ENCODE measurements at places on chromosomes 5 and 9.

DNA sequence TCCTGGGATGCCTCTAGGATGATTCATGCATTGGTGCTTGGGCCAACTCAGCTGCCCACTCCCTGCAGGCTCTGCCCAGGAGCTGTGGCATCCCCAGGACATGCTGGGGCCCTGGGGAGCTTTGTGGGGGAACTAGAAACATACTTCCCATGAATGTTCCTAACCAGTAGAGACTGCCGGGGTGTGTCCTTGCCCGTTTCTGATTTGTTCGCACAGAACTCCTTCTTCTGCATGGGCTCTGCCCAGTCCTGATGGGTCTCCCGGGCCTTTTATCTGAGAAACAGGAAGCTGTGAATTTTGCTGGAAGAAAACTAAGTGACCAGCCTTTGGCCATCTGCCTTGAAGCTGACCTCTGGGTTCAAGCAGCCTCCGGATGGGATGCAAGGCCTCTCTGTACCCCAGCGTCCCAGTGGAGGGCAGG is 71.6 kb upstream of the RNU6ATAC start:
- no peak for DNase-seq

GRCh38 chr5:72125941-72126620 is 18.8 kb downstream of the MAP1B start:
- DNase-seq, result no peak

DNA sequence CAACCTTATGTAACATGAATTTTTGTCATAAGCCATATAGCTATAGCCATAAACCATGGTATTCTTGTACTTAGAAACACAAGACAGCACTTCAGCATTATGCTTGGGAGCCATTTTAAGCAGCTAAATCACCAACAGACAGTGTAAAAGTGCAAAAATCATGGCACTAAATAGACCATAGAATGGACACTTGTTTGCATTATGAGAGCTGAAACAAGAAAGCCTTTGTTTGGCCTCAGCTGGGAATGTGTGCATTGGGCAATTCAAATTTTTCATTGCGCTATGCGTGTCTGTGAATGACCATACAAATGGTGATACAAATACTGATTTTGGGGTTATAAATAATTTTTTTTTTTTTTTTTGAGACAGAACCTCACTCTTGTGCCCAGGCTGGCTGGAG is 23.7 kb downstream of the KDM4C start:
- no peak for DNase-seq

GRCh38 chr9:93690618-93691017 is 114.2 kb downstream of the PHF2 start:
- no peak for DNase-seq

GRCh38 chr9:130872093-130872492 is 24.5 kb downstream of the QRFP start:
- DNase-seq, result no peak

- DNase-seq, result no peak
Observed at GRCh38 chr9:20041697-20042081, 252.9 kb upstream of the SLC24A2 start.

DNA sequence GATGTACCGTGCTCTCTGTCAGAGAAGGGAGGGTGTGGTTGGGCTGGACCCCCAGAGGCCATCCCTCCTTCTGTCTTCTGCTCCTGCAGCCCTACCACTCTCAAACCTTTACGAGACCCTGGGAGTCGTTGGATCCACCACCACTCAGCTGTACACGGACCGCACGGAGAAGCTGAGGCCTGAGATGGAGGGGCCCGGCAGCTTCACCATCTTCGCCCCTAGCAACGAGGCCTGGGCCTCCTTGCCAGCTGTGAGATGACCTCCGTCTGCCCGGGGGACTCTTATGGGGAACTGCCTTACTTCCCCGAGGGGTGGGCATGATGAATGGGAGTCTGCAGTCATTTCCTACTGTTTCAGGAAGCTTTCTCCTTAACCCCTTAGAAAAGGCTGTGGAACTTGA is 17.5 kb downstream of the TGFBI start:
- no peak for DNase-seq

DNA sequence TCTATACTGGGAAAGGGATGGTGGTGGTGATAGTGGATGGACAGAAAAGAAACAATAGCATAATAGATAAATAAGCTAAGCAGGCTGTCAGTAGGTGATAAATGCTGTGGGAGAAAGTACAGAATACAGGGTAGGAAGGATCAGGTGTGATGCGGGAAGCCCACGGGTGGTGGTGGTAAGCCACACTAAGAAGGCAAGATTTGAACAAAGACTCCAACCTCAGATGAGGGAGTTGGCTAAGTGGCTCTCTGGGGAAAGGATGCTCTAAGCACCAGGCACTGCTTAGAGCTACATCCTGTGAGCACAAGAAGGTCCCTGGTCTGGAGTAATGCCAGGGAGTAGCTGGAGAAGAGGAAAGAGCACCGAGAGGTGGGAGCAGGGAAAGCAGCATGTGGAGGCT is 151.6 kb upstream of the KLF9 start:
- no peak for DNase-seq

DNA sequence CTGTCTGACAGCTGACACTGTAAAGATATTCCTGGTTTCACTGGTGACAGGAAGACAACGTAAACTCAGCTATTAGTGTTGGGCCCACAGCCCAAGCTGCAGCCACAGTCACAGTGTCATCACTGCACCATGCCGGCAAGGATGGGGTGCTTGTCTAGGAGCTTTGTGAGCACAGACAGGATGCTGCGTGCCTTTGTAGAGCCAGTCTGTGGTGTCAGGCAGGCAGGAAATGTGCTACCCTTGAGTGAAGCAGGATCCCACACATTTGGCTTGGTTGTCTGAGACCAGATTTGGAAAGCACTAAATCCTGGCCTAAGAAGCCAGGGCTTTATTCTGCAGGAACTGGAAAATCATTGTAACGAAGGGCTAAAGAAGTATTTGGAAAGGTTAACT is 121.6 kb upstream of the ADAMTS16 start:
- no peak for DNase-seq

- DNase-seq, result no peak
Observed at GRCh38 chr9:137789295-137789895, 88.2 kb upstream of the CACNA1B start.

DNA sequence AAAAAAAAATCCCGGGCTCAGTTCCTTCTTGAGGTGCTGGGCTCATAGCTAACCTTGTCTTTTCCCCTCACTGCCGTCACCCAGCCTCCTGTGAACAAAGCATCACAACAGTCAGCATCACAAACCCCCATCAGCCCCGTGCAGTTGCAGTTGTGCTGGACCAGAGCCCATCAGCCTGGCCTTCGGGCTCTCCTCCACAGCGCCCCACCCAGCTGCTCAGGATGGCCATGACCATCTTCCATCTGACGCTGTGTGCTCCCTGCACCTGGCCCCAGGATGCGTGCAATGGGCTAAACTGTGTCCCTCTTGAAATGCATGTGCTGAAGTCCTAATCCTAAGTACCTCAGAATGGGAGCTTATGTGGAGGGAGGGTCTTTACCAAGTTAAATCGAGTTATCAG is 48.1 kb downstream of the NSUN2 start:
- no peak for DNase-seq

- no peak for DNase-seq
Observed at GRCh38 chr5:170105642-170106611, at the start of gene FOXI1. Gene FOXI1 (plus strand): TSS chr5:170105897. CDS start chr5:170105958, 61 bp downstream.

GRCh38 chr9:14220256-14220655 is 93.7 kb downstream of the NFIB start:
- DNase-seq, result no peak

GRCh38 chr5:2158109-2158508 is 275.4 kb upstream of the IRX4 start:
- no peak for DNase-seq

DNA sequence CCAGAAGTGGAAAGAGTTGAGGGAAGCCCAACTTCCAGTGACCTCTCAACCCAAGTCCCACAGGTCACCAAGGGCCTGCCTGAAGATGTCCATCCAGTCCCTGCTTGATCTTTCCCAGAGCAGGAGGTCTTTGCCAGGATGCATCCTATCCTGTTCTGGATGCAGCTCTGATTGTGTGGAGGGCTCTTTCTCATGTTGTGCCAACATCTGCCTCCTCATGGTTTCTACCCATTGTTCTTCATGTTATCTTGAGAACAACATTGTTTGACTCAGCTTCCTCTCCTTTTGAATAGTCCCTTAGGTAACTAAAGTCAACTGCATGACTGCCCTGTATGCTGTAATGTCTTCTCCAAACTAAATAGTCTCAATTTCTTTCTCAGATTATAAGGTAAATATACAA is 169.3 kb downstream of the CCDC192 start:
- no peak for DNase-seq

DNA sequence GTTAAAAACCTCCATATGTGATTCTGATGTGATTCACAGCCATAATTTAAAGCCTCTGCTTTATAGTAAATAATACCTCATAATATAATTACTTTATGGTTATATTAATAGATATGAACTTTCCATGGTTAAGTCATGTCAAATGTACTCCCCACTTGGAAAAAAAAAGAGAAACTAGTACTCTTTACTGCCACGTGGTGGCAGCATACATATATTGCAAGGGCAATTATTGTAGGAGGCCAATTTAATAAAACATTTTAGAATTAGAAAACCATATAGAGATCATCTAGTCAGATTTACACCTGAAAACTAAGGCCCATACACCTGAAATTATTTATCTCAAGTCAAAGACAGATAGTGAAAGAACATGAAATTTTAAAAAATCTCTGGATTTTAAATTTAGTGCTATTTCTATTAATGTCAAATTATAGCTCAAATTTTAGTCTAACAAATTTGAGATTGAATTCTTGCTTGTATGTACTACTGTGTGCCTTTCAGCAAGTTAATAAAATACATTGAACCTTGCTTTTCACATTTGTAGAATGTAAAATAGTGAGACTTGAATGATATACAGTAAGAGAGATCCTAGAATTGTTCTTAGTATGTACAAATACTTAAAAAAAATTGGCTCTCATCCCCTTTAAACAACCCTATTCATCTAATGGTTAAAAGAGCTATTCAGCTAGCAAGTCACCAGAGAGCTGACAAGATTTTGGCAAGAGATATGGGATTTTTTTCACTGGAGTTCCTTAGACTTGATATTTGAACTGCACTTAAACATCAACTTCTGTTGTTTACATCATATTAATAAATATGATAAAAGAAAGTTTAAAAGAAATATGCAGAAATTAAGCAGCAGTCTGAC is 603.8 kb downstream of the TLE4 start:
- DNase-seq, result no peak

GRCh38 chr5:132428147-132428482 is 58.6 kb downstream of the SLC22A5 start:
- DNase-seq, result no peak

DNA sequence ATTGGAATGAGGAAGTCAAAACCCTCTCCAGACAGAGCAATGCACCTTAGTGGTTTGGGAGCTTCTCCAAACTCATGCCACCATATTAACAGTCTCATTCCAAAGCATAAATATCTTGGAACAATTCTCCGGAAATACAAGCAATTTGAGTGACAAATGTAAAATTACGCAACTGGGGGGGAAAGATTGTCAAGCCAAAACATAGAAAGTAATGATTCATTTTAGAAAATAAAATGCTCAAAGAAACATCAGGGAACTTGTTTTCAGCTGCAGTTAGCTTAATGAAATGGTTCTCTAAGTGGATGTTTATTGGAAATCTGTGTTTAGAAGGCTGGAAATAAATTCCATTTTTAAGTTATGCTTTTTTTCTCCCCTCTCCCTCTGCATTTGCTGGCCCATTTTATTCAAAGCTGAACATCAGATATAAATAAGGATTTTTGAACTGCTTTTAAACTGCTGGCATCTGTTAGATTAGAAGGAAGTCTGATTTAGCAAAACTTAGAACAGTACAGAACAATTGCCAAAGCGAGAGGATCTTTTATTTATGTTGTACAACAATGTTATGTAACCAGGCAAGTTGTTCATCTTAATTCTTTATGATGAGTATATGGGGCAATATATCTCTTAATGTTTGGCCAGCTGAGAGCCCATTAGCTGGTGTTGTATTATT is 551.9 kb downstream of the PRELID2 start:
- no peak for DNase-seq

DNA sequence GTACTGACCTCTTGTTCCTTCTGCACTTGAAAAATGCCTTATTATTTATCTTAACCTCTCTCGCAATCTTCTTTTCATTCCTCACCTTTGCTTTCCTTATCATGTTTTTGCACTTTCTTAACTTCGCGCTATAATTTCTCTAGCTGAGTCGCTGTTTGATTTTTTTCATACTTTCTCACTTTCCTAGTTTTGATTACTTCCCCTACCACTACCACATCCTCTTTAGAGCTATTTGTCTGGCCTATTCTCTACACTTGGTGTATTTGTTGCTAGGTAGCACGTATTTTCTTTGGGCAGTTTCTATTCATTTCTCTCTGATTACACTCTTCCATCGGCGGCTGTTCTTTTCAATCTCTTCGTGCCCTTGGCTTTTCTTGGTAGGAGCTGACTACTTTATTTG is 611.8 kb downstream of the BNC2 start:
- no peak for DNase-seq

DNA sequence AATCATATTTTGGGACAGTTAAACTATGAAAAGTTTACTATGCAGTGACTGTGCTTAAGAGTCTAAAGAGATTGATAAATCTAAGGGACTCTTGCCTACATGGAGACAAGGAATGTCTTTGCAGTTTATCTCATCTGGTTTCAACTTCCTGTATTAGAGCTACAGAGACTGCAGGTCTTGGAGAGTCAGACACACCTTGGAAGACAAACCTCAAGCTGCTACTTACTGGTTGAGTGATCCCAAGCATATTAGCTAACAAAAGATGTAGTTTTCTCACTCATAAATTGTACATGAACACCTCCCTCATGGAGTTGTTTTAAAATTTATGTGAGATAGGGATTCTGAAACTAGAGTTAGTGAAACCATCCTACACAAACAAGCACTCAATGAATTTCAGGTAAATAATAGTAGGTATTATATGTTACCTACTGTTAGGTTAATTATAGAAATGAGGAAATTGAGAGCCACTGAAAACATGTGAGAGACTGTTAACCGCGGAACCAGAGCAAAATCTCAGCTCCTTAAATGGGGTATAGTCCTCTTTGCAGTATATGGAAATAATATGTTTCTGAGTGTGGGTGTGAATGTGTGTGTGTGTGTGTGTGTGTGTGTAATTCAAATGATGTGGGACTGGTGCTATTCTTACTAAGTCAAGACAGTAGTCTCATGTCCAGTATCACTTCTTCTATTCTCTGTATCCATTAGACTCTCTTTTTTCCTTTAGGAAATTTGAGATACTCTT is 752.1 kb downstream of the DTWD2 start:
- DNase-seq, result no peak

DNA sequence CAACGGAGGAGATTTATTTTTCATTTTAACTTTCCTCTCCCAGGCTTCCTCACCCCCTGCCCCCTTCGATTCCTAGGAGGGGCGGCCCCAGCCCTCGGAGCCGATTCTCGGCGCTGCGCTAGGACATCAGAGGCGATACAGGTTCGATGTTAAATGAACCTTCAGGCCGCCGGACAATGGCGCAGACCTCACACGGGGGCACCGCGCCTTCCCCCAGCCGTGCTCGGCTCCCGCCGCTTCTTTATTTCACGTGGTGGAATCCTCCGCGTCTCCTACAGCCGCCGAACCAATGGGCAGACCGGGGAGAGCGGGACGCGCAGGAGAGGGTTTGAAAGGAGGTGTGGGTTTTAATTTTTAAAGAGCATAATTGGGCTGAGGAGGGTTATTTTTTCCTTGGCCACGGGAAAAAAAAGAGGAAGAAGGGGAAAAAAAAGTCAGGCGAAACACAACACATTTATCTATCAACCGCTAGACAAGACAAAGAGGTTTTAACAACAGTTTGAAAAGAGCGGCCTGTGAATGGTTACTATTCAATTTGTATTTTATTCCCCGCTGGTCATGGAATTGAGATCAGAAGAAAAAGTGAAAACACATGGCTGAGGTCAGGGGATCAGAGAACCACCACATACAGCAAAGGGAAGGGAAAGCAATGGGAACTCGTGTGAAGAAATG is 126.8 kb downstream of the TMEM174 start:
- DNase-seq, result no peak
